Hematopoietic multipotent progenitor cell treated with erythropoietin and hydrocortisone succinate and interleukin-3 and kit ligand, for 4 days (in vitro differentiated cells): ENCODE measurements at places on chromosomes 3 and 15.

GRCh38 chr3:14152233-14152962 is 26.0 kb downstream of the XPC start:
- DNase-seq: peak; percentile 61

GRCh38 chr15:100336061-100336460 is 5.7 kb downstream of the ADAMTS17 start:
- DNase-seq: no peak

DNA sequence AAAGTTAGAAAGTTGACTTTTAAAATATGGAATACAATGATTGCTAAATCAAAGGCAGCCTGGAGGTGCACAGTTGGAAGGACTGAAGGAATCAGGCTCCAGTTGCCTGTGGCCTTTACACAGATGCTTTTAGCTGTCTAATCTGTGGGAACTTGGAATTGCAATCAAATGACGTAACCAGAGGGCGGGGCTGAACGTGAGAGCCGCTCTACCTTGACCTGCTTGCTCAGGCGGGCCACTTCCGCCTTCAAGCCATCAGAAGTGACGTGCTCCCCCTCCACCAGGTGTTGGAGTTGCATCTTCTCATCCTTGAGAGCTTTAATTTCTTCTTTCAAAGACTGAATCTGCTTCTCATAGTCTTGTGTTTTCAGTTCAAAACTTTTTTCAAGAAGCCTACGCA is 37.7 kb upstream of the GNB5 start:
- no peak for DNase-seq

DNA sequence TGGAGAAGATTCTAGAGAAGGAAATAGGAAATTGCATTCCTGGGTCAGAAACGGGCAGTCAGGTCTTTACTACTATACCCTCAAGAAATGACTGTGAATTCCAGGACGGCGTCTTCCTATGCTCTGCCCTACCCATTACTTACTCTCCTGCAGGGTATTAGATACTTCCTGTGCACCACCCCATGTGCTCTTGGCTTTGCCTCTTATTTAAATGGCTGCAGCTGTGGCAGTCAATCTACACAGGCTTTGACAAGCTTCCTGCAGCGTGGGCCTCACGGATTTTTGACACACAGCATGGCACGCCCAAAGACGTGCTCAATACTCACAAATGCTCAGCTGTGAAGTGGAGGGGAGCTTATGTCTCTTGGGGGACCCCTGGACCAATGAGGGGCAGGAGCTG is 206.1 kb downstream of the SV2B start:
- no peak for DNase-seq

GRCh38 chr3:59559721-59560435 is 510.1 kb upstream of the CFAP20DC start:
- peak; percentile 11 for DNase-seq
